Stimulated activated CD4-positive, alpha-beta T cell treated with anti-CD3 and anti-CD28 coated beads, TNF-alpha, amount 100 ng/mL, for 1 hour (primary cell): ENCODE measurements at places on chromosomes 4 and X.

DNA sequence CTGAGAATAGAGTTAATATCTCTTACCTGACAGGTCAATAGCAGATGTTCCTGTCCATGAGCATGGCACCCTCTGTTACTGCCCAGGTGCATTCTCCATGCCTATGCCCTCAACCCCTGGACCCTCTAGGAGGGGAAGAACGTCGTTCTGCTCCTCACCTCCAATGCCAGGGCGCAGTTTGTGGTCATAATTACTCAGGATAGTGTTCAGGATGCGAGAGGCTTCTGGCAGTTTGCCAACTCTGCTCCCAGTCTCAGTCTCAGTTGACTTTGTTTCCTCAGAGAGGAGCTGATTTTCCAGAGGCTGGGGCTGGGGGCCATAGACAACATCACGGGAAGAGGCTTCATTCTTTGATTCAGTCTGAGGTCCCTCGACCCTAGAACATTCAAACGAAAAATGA is 4.4 kb downstream of the GABRE start:
- no peak for DNase-seq

GRCh38 chr4:6658209-6658595 is 17.7 kb downstream of the MRFAP1 start:
- DNase-seq = no peak

DNA sequence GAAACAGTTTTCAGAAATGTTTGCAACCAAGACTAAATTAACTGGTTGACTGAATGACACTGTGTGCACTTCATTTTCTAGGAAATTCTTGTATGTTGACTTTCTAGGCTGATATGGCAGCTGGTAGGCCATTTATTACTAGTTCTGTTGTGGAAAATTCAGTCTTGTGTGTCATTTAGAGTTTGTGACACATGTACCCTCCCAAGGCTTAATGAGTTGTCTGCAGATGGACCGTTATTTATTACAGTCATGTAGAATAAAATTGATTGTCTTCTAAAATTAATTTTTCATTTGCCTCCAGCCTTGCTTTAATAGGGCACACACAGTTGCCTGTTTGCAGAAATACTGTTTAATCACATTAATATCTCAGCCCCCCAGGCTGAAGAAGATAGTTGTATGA is 30.7 kb downstream of the DACH2 start:
- DNase-seq = no peak

DNA sequence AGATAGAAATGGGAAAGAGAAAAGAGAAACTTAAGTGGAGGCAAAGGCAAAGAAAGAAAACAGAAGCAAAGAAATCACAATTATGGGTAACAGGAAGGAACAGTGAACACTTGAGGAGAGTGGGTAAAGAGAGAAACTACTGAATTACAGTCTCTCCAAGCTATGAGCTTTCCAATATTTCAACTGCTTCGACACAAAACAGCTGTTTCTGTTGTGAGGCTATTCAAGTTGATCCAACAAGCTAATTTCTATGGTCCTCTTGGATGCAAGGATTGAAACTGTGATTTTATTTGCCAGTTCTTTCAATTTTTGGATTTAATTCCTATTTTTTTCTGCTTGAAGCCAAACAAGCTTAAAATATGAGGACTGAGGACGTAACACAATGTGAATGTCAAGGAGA is 80.5 kb upstream of the ADGRA3 start:
- DNase-seq = no peak

DNA sequence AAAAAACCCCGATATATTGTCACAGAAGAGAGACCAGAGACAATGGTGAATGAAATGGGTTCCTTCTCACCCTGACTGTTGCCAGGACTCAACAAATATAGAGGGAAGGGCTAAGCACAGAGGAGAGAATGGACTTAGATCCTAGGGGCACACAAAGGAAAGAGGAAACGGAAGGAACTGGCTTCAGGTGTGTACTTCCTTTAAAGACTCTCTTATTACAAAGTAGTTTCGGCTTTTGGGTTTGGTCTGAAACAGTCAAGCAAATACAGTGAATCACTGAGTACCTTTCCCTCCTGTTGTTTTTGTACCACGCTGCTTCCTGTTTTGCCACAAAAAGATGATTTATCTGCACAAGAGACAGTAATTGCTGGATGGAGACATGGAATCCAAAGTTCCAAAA is 46.1 kb upstream of the S100G start:
- no peak for DNase-seq

DNA sequence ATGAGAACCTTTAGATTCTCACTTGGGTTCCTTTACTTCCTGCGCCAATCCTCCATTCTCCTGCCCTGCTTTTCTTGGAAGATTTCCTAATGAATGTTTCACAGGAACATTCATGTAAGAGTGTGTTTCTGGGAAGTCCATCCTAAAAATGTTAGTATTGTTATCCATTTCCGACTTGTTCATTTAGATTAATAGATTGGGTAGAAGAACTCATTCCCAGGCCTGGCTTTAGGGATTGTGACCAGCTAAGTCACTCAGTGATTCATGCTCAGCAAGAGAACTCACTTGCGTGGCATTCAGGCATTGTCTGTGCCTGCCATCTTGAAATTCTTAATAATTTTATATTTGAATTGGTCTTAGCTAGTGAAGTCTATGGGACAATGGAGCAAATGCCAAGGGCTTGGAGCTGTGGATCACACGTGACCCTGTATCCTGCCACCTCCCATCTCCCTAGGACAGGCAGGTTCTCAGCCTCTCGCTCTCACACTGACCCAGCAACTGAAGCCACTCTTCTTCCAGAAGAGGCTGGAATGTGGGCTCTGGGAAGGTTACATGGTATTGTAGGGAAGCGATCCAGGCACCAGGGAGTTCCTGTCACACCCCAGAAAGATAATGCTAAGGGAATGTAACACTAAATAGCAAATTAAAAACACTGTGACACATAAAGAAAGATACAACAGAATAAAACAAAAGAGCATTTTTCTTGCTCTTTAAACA is 562.1 kb downstream of the TMA16 start:
- DNase-seq = no peak

DNA sequence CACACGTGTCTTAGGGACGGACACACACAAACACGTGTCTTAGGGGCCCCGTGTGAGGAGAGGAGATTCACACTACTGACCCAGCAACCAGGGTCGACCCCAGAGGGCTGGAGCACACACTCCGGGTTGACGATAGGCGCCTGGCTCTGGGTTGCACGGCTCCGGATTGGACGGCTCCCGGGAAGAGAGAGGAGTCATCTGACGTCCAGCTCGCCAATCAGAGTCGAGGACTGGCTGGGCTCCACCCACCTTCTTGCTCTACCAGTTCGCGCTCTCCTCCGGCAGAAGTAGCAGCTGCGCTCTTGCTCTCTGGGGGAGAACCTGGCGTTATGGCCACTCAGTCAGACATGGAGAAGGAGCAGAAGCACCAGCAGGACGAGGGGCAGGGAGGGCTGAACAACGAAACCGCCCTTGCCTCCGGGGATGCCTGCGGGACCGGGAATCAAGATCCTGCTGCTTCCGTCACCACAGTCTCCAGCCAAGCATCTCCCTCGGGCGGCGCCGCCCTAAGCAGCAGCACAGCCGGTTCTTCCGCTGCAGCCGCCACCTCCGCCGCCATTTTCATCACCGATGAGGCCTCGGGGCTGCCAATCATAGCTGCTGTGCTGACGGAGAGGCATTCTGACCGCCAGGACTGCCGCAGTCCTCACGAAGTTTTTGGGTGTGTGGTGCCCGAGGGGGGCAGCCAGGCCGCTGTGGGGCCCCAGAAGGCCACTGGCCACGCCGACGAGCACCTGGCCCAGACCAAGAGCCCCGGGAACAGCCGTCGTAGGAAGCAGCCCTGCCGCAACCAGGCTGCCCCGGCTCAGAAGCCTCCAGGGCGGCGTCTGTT is 74.3 kb downstream of the NUDT10 start:
- DNase-seq = no peak
